Kidney tubule cell (primary cell): ENCODE measurements at places on chromosomes 3 and 15.

GRCh38 chr15:40163657-40164416 lies 3.0 kb downstream of the BUB1B start:
- no peak for DNase-seq

GRCh38 chr15:49870472-49870871 lies 248.6 kb downstream of the ATP8B4 start:
- no peak for DNase-seq

- no peak for DNase-seq
Observed at GRCh38 chr3:10693457-10693856, 122.6 kb upstream of the SLC6A11 start.

DNA sequence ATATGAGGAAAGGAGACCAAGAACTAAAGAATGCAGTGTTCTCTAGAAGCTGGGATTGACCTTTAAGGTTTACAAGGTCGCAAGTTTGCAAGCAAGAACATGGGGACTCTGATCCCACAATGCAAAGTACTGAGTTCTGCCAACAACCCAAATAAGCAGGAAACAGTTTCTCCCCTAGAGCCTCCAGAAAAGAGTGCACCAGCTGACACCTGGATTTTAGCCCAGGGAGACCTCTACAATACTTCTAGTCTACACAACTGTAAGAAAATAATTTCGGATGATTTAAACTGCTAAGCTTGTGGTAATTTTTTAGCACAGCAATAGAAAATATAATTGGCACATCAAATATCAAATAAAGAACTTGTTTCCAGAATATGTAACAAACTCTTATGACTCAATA lies 46.4 kb downstream of the EHHADH start:
- DNase-seq, result no peak

DNA sequence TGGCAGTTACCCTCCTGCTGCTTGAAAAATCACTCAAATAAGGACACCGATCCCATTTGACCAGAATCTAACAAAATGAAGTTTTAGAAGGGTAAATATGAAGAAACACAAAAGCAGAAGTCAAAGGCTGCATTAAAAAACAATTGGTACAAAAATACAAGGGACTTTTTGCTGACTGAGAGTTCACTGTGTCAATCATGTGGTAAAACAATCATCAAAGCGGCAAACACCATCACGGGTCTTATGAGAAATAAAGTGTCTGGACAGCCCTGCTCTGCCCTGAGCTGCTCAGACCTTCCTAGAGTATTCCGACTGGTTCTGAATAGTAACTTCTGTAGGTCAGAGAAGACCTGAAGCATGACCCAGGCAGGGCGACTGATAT lies 137.2 kb upstream of the RAD18 start:
- DNase-seq, result no peak

GRCh38 chr3:171295484-171296373 lies 164.5 kb downstream of the TNIK start:
- DNase-seq, result no peak
